ENCODE measurements at places on chromosomes 2 and 18.

DNA sequence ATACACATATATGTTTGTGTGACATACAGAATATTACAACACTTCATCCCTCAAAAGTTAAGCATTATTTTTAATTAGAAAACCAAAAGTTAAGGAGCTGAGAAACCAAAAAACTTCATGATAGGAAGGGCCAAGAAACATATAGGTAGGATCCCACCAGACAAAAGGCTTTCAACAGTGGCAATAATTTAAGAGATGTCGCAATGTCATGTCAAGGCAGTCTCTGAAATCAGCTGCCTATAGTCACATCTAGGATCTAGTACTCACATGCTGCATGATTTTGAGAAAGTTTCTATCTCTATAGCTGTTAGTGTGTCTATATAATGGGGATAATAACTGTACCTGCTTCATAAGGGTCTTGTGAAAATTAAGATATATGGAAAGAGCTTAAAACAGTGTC lies 72.7 kb downstream of the SPIRE1 start:
- DNase-seq: no peak

DNA sequence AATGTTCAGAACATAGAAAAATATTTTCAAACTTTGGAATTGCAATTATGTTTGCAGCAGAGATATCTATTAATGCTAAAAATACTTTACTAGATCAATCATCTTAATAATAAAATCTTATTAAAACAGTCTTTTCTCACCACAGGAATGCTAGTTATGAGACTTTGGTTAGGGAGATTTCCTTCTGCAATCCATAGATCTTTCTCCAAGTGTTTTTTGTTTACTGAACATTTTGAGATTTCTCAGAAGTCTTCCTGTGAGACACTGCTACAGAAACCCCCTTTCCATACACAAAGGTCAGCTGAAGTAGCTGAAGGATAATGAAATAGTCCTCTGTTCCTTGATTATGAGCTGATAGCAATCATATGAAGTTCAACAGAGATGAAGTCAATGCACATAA lies 59.4 kb upstream of the RAPH1 start:
- DNase-seq: peak; percentile 70

GRCh38 chr2:222652491-222653255 lies 3.2 kb downstream of the FARSB start:
- no peak for DNase-seq

GRCh38 chr2:208488686-208489564 lies 82.3 kb downstream of the PTH2R start:
- no peak for DNase-seq

GRCh38 chr2:200640176-200640575 lies 54.4 kb downstream of the AOX1 start:
- no peak for DNase-seq

GRCh38 chr2:16725549-16725948 lies 59.9 kb upstream of the CYRIA start:
- no peak for DNase-seq

GRCh38 chr2:136117909-136118818 lies at the start of gene CXCR4:
Gene CXCR4 (minus strand): TSS chr2:136118149. CDS start chr2:136118060, 89 bp downstream.
- peak; percentile 32 for DNase-seq

DNA sequence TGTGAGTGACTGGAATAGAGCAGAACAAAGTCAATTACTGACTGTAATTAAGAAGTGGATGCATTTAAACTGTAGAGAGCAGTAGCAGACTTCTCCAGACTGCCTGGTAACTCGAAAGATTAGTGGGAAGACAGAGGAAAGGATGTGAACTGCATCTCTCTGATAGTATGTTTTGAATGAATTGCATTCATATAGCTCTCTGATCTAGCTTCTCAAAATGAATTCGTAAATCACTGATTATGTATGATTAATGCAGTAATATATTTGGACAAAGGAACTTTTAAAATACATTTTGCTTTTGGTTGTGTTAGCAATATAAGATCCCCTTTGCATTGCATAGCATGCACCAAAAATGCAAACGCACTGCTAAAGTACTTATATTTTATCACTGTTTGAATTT lies 304.0 kb downstream of the ARHGAP15 start:
- no peak for DNase-seq

DNA sequence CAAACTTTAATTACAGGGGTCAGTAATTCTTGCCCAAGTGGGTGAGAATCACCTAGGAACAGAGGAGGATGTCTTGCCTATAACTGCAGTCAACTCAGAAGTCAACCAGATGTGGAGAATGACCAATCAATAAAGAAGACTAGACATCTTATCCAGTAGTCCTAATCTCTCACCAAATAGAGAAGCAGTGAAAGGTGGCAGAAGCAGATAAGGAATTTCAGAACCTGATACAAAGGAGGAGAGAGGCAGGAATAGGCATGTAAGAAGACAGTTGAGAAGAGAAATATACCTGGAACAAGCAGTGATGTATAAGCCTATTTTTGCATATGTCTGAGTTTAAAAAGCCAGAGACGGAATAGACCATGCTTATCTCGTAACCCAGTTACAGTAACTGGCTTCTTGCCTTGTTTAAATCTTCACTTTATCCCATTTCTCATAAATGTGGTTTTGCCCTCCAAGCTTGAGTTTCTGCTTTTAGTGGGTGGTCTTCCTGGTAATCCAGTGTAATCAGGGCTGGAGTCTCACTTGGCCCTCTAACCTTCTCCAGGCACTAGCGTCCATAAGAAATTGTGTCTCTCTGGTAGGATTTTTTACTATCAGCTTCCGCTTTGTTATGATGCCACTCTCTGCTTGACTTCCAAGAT lies 401.0 kb downstream of the SUCLG1 start:
- DNase-seq: no peak

GRCh38 chr2:14677039-14677438 lies 44.5 kb downstream of the LRATD1 start:
- DNase-seq: no peak

DNA sequence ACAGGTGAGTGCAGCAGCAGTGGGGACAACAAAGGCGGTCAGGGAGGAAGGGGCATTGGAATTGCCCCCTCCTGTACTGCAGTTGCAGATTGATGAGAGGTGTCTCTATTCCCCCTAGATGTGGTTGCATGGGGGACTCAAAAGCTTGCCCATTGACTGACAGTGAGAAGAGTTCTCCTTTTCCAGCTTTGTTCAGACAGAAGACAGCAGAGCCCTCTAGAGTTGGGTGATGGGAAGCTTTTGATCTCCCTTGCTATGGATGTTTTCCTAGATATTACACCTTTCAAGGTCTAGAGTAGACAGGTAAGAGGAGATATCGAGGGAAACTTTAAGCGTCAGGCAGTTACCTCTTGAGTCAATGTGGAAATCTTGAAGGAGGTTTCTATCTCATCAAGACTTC lies 2.9 kb downstream of the PROKR1 start:
- no peak for DNase-seq

- no peak for DNase-seq
Observed at GRCh38 chr2:5520463-5520972, 171.7 kb upstream of the SOX11 start.

GRCh38 chr2:70340761-70341476 lies 39.1 kb upstream of the FAM136A start:
- DNase-seq: peak; percentile 55

DNA sequence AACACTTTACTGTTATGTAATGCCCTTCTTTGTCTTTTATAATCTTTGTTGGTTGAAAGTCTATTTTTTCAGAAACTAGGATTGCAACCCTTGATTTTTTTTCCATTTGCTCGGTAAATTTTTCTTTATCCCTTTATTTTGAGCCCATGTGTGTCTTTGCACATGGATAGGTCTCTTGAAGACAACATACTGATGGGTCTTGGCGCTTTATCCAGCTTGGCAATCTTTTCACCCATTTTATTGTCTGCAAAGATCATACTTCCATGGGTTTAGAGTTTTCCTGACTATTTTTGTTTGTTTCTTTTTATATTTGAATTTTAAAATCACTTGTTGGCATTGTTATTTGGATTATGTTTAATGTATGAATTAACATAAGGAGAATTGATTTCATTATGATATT lies 27.0 kb downstream of the ACOXL start:
- no peak for DNase-seq

GRCh38 chr18:6994771-6995430 lies 122.7 kb downstream of the LAMA1 start:
- peak; percentile 46 for DNase-seq

DNA sequence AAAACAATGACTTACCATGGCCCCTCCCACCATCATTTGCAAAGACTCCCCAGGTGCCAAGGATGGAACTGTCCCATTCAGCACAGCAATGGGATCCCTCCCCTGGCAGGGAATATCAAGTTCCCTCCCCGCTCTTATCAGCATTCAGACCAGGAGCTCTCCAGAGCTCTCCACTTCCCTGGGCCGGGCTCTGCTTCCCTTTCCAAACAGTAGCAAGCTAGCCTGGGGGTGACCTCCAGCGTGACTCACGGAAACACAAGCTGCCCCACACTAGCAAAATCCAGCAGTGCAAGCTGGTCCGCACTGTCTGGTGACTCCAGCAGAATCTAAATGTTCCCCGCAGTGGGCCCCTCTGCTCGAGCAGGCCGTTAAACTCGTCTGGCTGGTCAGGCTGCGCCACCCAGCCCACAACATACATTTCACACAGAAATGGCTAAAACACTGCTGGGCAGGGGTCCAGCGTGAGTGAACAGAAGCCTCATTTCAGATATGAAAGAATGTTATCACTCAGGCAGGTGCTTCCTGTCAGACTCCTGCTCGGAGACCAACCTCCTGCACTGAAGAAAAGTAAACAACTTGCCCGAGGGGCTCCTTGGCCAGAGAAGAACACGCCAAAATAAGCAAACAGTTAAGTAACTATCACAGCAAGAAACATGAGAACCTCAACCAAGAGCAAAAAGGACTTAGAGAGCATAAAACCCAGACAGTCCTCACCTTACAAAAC lies 33.9 kb downstream of the STAT1 start:
- peak; percentile 32 for DNase-seq

Data from EL (cell line).